Activated naive CD4-positive, alpha-beta T cell treated with Interleukin-2 at 50 U/mL for 16 hours (primary cell): ENCODE measurements at places on chromosomes 13 and 19.

- no peak for DNase-seq
Measured at GRCh38 chr13:34731486-34731885, 210.6 kb upstream of the NBEA start.

- no peak for DNase-seq
Measured at GRCh38 chr13:81916461-81916860, 1575.5 kb upstream of the SPRY2 start.

- DNase-seq = no peak
Measured at GRCh38 chr19:55625004-55625326, 599 bp upstream of the ZNF784 start.

- no peak for DNase-seq
Measured at GRCh38 chr19:49014870-49015255, 2.0 kb downstream of the LHB start.

- DNase-seq = no peak
Measured at GRCh38 chr13:47455626-47456025, 545.4 kb downstream of the SUCLA2 start.

GRCh38 chr13:24265453-24265852, 43.9 kb upstream of the C1QTNF9 start:
- no peak for DNase-seq

- peak; percentile 90 for DNase-seq
Measured at GRCh38 chr19:18294467-18294864, 13.0 kb upstream of the JUND start.

DNA sequence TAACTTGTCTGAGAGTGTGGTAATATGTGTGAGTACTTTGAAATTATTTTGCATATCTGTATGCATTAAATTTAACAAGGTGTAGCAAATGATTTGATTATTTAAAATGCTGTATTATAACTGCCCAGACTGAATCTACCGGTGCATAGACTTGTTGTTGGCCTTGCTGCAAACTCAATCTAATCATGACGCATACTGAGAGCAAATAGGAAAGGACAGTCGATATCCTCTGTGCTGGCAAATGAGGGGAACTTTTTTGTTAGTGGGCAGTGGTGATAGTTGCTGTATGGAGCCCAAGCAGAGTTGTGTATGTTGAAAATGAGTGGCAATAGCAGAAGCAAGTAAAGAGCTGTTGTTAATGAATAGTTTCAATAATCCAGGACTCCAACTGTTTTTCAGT, 127.4 kb downstream of the LMO7 start:
- no peak for DNase-seq

GRCh38 chr19:49391581-49392399, 3.7 kb downstream of the KASH5 start:
- peak; percentile 79 for DNase-seq

GRCh38 chr19:4224470-4224869, 4.9 kb upstream of the EBI3 start:
- DNase-seq = no peak

DNA sequence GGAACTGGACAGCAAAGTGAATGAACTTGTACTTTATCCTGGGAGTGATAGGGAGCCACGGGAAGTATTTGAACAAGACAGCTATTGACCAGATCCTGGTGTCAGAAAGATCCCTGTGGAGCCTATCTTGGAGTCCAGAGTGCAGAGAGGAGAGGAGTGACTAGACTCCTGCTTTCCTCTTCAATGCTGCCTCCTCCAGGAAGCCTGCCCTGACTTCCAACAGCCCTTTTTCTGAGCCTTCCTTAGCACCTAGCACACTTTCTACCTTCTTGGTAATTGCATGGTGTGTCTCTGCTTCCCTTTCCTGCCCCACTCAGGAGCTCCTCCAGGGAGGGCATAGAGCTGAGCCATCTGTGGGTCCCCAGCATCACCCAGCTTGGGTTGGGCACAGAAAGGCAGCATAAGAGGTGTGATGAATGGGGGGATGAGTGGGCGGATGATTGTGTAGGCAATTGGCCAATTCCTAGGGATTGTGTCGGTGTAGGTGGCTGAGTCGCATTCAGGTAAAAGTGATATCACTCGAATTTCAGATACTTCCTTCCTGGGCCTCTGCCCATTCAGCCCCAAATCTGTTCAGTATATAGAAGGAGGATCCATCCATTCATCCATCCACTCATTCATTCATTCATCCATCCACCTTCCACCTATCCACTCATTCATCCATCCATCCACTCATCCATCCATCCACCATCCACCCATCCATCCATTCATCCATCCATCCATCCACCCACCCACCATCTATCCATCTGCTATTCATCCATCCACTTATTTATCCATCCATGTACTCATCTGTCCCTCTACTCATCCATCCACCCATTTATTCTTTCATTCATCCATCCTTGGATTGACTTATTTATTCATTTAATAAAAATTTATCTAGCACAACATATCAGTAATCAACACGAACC, 26.9 kb downstream of the CYP4F22 start:
- peak; percentile 15 for DNase-seq

GRCh38 chr19:1585243-1585580, 7.5 kb downstream of the MBD3 start:
- DNase-seq = no peak

DNA sequence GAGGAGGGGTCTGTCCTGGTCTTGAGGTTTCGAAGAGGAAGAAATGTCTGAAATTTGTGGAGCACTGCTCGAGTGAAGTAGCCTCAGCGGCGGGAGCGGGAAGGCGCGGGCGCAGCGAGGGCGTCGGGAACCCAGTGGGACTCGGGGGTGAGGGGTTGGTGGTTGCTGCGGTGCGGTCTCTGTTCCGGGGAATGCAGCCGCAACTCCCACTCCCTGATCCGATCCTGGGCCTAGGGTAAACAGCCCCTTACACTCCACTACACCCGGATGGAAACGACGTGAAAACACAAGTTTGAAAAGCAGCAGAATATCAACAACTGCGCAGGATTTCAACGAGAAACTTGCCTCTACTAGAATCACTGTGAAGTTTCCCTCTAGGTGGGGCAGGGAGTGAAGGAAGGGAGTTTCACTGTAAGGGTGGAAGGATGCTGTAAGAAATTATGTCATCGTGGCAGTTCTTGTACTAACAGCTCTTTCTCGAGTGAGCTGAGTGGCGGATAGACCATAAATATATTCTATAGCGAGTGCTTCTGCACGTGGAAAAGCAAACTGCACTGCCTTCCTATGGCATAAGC, 2.0 kb upstream of the KLF12 start:
- DNase-seq = peak; percentile 51

DNA sequence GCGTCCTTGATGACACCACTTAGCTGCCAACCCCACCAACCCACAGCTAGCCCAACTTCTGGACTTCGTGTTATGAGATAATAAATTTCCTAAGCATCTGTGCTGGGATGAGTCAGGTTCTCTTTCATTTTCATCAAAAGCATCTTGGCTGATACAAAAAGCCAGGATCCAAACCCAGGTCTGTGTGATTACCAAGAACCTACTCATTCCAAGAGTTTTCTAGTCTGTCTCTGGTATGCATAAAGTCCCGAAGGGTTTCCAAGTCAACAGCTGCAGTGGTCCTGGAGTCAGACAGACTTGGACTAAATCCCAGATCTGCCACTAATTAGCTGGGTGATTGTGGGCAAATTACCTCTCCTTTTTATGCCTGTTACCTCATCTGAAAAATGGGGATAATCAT, 55.5 kb upstream of the SERP2 start:
- no peak for DNase-seq
